ENCODE measurements at places on chromosomes 11 and 22. TPM values are rescaled to one million over a fixed set of nuclear protein-coding genes. Genes with fewer than 3 reads are reported as not detected.
A peak's percentile ranks its signal among the peaks of the same experiment; 100 is the strongest.

NUDT8 gene
- polyA plus RNA-seq, result 3.8 TPM

- DNase-seq, result no peak
These were observed 725 bp downstream of the KDM2A start for GRCh38 chr11:67119585-67120391.

DNA sequence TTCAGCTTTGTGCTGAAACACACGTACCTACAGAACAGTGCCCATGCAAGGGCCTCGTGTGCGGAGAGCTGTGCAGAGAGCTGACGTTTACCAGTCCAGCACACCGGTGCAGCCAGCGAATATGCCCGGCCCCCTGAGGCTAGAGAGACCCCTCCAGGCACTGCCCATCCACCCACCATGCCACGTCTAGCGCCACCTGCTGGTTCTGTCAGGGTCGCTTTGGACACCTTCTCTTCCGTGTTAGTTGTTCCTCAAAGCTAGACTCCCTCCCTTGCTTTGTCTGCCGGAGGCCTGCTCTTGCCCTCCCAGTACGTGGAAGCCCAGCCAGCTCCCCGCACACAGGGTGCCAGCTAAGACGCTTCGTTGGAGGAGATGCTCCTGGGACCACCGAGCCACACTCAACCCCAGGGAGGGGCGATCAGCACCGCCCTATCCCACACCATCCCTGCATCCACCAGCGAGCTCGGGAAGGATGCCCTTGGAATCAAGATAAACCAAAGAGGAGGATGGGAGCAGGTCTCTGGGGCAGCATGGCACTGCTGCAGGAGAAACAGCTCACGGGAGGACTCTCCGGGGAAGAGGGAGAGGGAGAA lies 43.4 kb downstream of the CPT1A start:
- peak; percentile 20 for DNase-seq

DNA sequence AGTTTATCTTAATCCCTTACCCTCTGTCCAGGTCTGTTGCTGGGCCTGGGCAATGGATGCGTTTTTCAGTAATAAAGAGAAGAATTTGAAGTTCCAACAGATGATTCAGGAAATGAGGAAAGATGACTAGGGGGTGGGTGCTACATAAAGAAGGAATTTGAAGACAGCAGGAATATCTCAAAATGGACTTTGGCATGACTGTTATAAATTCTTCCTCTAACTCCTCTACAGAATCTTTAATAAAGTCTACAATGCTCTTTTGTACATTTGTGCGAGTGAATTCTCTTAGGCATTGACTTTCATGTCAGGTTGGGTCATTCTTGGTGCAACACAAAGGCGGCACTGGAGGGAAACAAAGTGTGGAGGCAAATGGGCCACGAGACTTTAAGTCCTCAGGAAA lies 35.1 kb upstream of the PRSS23 start:
- DNase-seq, result no peak

GRCh38 chr11:69447786-69448185 lies 33.7 kb upstream of the LINC01488 start:
- no peak for DNase-seq

MGAT3 gene
- 22.4 TPM for polyA plus RNA-seq

All from left kidney (tissue), 8 donors.